ENCODE measurements at places on chromosomes 6 and 20. TPM values are rescaled to one million over a fixed set of nuclear protein-coding genes. Genes with fewer than 3 reads are reported as not detected.

The OPRM1 gene
- total RNA-seq: not detected

The VEGFA gene
- 207 TPM for total RNA-seq

The RTF2 gene
- 57.2 TPM for total RNA-seq

The POM121L2 gene
- total RNA-seq: not detected

The BMP7 gene
- 62.6 TPM for total RNA-seq

The TTK gene
- total RNA-seq: 8.5 TPM

The CAP2 gene
- 11.9 TPM for total RNA-seq

The FNDC11 gene
- 1.6 TPM for total RNA-seq

The ELOVL4 gene
- total RNA-seq: 2.3 TPM

The SMLR1 gene
- 0.29 TPM for total RNA-seq

The ARMH2 gene
- total RNA-seq: not detected

The ECT2L gene
- total RNA-seq: 0.06 TPM

The COL21A1 gene
- total RNA-seq: 91.7 TPM

The BTNL2 gene
- not detected for total RNA-seq

The TRAPPC3L gene
- 0.06 TPM for total RNA-seq

The OR2H2 gene
- not detected for total RNA-seq

The NRN1 gene
- total RNA-seq: 5.1 TPM

The SAMD10 gene
- 6.5 TPM for total RNA-seq

The ACAT2 gene
- 12.6 TPM for total RNA-seq

The PTCHD4 gene
- total RNA-seq: 2.1 TPM

The COL9A1 gene
- total RNA-seq: 9.9 TPM

The WFDC2 gene
- 77.5 TPM for total RNA-seq

The KIAA1755 gene
- total RNA-seq: 4.2 TPM

The IL17A gene
- not detected for total RNA-seq

Data from metanephros (tissue), 2 donors.